A549 treated with RU486 at 1 μM for 4 hours (cell line): ENCODE measurements at places on chromosomes 2 and 18. TPM values are rescaled to one million over a fixed set of nuclear protein-coding genes. Genes with fewer than 3 reads are reported as not detected.

CTLA4 gene
- not detected in 5 replicates for total RNA-seq

OSGEPL1 gene
- total RNA-seq: 2.4 to 4.5 TPM (median 4.0 TPM) in 5 replicates

TEKT4 gene
- not detected in 5 replicates for total RNA-seq

LMAN2L gene
- 20.2 to 24.1 TPM (median 22.8 TPM) in 5 replicates for total RNA-seq

YES1 gene
- 10.9 to 31.3 TPM (median 24.3 TPM) in 5 replicates for total RNA-seq

CHRND gene
- not detected in 5 replicates for total RNA-seq

USP40 gene
- total RNA-seq: 20.3 to 24.5 TPM (median 22.4 TPM) in 5 replicates

RIT2 gene
- total RNA-seq: not detected in 5 replicates

VWA3B gene
- 0.51 to 0.77 TPM (median 0.62 TPM) in 3 of 5 replicates, not detected in the others for total RNA-seq

SPEG gene
- 5.1 to 7.8 TPM (median 6.5 TPM) in 5 replicates for total RNA-seq

STEAP3 gene
- 34.1 to 46.9 TPM (median 41.3 TPM) in 5 replicates for total RNA-seq

CCDC178 gene
- not detected in 5 replicates for total RNA-seq

ACVR1C gene
- 0.01 to 0.06 TPM in 2 of 5 replicates, not detected in the others for total RNA-seq

SCN9A gene
- 2.5 to 5.7 TPM (median 5.2 TPM) in 5 replicates for total RNA-seq

CPO gene
- total RNA-seq: not detected in 5 replicates

RTKN gene
- total RNA-seq: 18.7 to 29.5 TPM (median 22.1 TPM) in 5 replicates

IGFBP2 gene
- total RNA-seq: 57.2 to 86.8 TPM (median 77.3 TPM) in 5 replicates

CCBE1 gene
- total RNA-seq: 9.2 to 13.7 TPM (median 9.7 TPM) in 5 replicates

RTP5 gene
- not detected in 5 replicates for total RNA-seq

METTL8 gene
- total RNA-seq: 20.1 to 30.0 TPM (median 26.7 TPM) in 5 replicates

ATOH8 gene
- 5.2 to 7.1 TPM (median 5.9 TPM) in 5 replicates for total RNA-seq

PMAIP1 gene
- total RNA-seq: 9.8 to 16.3 TPM (median 13.2 TPM) in 5 replicates

IL36B gene
- not detected in 5 replicates for total RNA-seq

CIDEA gene
- total RNA-seq: not detected in 5 replicates

FABP1 gene
- total RNA-seq: 0.74 TPM in 1 of 5 replicates, not detected in the others

ABCB11 gene
- total RNA-seq: 0.02 to 0.31 TPM (median 0.05 TPM) in 3 of 5 replicates, not detected in the others

PASK gene
- 6.3 to 8.6 TPM (median 6.9 TPM) in 5 replicates for total RNA-seq

SERPINB3 gene
- 0.09 to 0.21 TPM (median 0.14 TPM) in 3 of 5 replicates, not detected in the others for total RNA-seq

ABCG8 gene
- not detected in 5 replicates for total RNA-seq

GPR45 gene
- total RNA-seq: not detected in 5 replicates

PCARE gene
- not detected in 5 replicates for total RNA-seq

TMEM17 gene
- total RNA-seq: 3.3 to 5.7 TPM (median 5.4 TPM) in 5 replicates

QPCT gene
- 17.2 to 23.1 TPM (median 18.9 TPM) in 5 replicates for total RNA-seq

UGT1A4 gene
- total RNA-seq: 0.05 to 0.10 TPM in 2 of 5 replicates, not detected in the others

SALL3 gene
- not detected in 5 replicates for total RNA-seq
